CD4-positive, alpha-beta memory T cell (primary cell): ENCODE measurements at places on chromosomes 13 and 19.

GRCh38 chr13:109750221-109750775, 36.1 kb downstream of the IRS2 start:
- DNase-seq = no peak

DNA sequence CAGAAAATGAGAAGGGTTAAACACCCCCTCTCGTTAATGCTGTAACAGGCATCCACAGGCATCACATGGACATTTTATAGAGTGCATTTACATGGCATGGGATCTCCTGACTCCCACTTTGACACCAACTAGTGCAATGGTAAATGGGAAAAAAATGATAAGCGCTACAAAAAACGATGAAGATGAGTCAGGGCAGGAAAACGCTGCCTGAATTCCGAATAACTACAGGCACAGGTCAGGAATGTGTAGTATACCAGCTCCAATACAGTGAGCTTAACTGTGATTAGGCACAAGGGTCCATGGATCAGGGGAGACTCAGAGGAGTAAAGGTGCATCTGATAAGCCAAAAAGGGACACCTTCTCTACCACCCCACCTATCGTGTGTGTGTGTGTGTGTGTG, 223.6 kb downstream of the FOXO1 start:
- no peak for DNase-seq

GRCh38 chr19:46372901-46373490, 26.1 kb downstream of the PPP5C start:
- DNase-seq = no peak

DNA sequence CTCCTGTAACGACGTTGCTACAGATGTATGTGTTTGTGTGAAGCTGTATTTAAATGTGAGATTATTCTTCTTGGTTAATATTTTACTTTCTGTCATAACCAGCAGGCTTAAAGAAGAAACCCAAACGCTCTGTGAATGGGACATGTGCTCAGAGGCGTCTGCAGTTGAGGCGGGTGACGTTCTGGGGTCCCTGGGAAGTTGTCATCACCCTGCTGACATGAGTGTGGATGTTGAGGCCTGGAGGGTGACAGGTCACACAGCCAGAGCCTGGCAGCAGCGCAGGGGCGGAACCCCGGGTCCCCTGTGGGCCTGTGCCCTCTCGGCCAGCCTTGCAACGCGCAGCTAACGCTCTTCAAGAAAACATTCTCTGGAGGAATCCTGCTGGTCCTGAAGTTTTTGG, 16.6 kb downstream of the RASA3 start:
- DNase-seq = no peak

GRCh38 chr13:111296417-111296816, 24.0 kb upstream of the TEX29 start:
- DNase-seq = no peak
